ENCODE measurements at places on chromosomes 1 and 21.

DNA sequence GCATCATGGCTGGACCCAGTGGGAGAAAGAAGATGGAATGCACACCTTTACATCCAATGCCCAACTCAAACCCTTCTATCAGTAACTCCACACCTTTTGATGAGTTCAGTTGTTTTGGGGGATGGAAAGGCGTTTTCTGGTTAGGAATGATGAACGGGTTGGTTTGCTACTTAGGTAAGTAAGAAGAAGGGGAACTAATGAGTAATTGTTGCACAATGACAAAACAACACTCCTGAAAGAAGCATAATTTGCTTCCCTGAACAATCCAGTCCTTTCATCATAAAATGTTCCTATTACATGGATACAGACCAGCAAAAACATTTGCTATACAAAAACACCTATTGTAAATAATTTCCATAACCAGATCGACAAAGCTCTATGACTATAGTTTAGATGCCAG, 35.9 kb upstream of the NFIA start:
- no peak for DNase-seq

DNA sequence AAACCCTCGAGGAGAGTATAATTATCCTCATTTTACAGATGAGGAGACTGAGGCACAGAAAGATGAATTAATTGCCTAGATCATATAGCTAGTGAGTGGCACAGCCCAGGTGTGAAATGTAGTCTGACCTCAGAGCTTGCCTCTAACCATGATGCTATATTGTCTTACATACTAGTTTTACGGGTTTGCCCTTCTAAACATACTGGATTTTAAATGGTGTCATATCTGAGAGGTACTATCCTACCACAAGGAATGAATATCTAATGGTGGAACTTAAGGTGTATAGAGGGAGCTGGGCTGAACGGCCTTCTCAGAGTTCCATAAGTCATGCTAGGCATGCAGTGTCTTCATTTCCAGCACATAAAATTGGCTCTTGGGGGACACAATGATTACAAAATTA, 77.9 kb upstream of the EDEM3 start:
- DNase-seq = no peak

- DNase-seq = no peak
These were observed 19.9 kb upstream of the EVI5 start for GRCh38 chr1:92804721-92805201.

GRCh38 chr1:228043281-228043848, 36.6 kb downstream of the WNT3A start:
- DNase-seq = no peak

DNA sequence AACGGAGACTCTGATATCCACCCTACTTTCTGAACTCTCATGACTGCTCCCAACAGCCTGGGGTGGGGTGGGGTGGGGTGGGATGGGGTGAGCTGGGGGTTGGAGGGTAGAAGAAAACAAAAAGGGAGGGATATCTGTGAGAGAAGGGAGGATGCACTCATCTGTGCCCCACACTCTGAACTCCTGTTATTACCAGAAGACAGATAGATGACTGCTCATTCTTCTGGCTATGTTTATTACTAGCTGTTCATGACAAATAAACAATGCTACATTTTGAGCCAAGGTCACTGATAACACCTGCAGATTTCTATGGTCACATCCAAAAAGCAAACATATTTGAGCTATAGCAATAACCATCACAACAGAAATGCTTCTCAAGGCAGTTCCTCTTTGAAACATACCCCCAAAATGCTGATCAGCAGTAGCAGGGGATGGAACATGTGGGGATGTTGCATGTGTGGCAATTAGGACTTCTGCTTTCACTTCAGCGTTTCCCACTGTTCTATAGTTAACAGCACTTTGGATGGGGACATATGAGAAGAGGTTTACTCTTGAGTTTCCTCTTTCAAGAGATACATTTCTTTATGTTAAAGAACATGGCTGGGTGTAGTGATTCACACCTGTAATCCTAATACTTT, 43.3 kb downstream of the GPR3 start:
- DNase-seq = no peak

DNA sequence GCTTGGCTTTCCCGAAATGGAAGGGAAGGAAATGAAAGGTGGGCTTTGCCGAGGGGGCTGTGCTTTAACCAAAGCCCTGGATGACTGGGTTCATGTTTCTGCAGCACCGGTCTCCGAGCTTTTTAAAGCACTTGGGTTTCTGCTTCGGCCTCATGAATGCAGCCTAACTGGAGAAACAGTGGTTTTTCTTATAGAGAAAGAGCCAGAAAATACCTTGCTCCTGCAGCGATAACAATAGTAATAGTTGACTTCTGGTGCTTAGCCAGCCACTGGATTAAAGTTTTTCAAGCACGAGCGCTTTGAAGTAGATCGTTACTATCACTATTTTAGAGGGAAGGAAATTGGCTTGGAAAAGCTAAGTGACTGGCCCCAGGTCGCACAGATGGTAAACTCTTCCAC, 500 bp upstream of the DOCK7 start:
- no peak for DNase-seq

GRCh38 chr1:112689842-112690237, 15.4 kb downstream of the MOV10 start:
- DNase-seq = no peak

- no peak for DNase-seq
These were observed 282.6 kb downstream of the BARHL2 start for GRCh38 chr1:90434460-90434859.

DNA sequence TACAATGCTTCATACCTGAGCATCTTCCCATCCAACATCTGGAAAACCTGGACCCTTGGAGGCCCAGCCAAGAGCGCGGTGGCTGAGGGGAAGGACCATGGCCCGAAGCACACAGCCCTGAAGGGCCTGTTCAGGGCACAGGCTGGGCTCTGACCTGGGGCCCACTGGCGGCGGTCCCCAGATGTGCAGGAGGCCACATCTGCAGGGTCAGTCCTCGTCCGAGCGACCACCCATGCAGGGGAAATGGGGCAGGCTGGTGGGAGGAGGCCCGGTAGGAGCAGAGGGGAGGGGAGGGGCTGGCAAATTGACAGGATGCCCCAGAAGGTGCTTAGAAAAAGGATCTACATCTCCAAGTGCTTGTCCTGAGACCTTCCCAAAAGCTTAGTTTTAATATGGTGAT, 59.9 kb downstream of the DISP3 start:
- no peak for DNase-seq

DNA sequence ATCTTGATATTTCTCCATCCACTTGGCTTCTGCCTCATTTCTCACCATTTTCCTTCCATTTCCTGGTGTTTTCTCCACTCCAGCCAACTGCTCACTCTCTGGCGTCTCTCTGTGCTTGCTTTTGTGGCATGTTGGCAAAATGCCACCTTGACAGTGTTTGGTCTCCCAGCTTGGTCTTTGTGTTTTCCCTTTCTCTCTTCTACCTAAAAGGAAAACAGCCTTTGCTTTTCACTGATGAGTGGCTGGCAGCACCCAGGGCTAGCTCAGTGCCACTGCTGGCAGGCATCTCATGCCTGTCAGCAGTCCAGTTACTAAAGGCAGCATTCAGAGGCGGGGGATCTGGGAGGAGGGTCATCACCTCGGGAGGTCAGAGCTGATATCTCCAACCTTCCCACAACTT, 55.3 kb upstream of the DSCAM start:
- no peak for DNase-seq
